ENCODE measurements at places on chromosomes 5 and 9.

- DNase-seq = no peak
Measured at GRCh38 chr5:120326651-120327050, 137.4 kb upstream of the PRR16 start.

DNA sequence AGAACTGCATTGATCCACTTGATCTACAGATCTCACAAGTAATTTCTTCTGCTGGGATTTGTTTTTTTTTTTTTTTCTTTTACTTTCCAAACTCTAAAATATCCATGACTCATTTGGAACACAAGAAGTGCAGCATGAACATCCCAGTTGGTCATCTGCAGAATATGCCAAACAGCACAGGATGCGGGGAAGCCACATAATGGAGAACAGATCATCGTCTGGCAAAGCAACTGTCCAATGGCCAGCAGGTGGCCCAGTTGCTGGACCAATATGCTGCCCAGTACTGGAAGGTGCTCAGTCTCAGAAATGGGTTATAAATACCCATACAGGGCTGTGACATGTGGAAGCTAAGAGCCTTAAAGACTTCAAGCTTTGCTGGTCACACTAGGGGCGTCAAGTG, 221.3 kb upstream of the TAS2R1 start:
- no peak for DNase-seq

- no peak for DNase-seq
Measured at GRCh38 chr5:168649306-168649705, 70.1 kb upstream of the PANK3 start.

- DNase-seq = peak; percentile 66
Measured at GRCh38 chr5:57696825-57697570, 214.4 kb upstream of the ACTBL2 start.

DNA sequence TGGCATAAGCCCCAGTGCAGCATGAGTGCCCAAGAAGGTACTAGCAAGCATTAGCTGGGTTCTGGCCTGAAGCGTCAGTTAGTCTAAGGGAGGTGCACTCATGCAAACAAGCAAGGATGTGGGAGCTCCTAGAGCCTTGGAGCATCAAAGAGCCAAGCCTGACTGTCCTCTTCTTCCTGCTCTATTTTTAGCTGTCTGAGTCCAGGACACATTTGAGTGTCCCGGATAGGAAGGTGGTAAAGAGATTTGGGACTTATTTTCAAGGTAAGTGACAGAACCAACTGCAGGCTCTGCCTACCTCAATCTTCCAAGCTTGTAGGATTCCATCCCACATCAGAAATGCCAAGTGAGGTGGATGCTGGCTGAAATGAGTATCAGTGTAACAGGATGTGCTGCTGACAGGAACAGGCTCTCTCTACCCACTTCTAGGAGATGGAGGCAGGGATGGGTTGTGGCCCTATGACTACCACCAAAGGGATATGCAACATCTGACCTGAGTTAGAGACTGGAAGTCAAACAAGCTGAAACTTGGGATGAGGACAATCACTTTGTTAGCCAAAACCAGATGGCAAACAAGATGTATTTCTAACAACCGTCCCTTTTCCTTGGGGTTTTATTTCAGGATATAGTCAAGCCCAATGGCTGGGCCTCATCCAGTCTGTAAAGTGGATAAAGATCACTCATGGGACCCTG, 15.1 kb downstream of the MACROH2A1 start:
- DNase-seq = no peak

GRCh38 chr5:7395432-7395946, 449 bp upstream of the ADCY2 start:
- no peak for DNase-seq

- DNase-seq = no peak
Measured at GRCh38 chr9:116900007-116900367, 212.9 kb downstream of the TRIM32 start.

DNA sequence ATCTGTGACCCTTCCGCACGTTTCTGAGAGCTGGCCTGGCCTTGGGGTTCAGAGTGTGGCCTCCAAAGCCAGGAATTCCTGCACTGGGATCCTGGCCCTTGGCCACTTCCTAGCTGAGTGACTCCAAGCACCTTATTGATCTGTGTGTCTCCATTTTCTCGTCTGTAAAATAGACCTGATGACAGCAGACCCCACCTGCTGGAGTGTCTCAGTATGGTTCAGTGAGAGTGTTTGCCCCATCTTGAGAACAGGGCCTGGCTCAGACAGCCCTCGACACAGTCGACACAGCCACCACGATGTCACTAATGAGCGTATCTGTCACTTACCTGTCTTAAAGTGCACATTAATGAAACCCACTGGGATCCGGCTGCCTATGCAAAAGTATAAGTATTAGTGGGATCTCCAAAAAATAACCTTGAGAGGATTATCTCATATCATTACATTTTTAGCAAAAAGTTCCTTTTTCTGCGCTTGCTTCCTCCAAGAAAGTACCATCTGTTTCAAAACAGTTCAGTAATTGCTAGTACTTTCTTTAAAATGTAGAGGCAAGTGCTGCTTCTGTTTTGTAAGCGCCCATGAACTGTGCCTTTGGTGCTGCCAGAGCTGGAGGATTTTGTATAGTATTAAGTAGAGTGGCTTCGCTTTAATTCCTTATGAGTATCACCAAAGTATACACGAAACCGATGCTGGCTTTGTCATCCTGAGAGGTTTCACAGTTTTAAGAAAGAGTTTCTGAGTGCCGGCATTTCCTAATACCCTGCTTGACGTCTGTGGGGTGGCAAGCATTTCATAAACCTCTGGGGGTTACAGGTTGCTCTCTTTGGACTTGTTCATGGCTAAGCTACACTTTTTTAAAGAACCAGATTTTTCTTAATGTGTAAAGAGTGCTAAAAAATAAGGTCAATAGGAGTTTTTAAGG, 31.7 kb downstream of the UBE2QL1 start:
- no peak for DNase-seq

DNA sequence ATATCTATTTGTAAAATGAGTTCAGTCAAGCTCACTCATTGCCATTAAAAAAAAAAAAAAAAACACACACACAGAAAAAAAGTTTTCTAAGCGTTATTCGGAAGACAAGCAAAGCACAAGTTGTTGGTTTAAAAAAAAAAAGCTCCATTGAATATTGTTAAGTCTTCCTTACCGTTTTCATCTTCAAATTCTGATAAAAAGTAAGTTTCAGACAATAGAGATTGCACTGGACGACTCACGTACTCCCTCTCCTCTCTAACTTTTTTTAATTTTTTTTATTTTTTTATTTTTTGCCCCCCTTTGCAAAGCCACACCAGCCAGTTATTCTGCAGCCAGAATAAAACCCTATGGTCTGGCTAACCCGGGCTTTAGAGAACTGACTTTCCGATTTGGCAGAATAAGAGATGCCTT, 544 bp downstream of the ADAMTS6 start:
- DNase-seq = peak; percentile 28

- no peak for DNase-seq
Measured at GRCh38 chr9:94868464-94868863, 142.0 kb downstream of the AOPEP start.

DNA sequence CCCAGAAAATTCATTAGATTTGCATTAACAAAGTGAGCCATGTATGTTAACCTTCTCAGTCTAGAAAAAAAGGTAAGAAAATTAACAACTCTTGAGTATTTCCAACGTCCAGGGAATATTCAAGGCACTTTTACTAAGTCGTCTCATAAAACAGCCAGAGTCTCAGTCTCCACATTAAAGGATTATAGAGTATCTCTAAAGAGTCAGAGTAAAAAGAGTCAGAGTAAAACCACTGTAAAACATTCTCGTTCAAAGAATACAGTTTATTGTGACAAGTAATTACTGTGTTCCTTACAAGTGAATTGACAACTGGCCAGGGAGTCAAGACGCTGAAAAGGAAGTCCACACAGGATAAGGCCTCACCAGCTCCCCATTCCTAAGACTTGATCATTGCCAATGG, 97.2 kb upstream of the ISL1 start:
- no peak for DNase-seq

- no peak for DNase-seq
Measured at GRCh38 chr5:135318924-135319323, 80.1 kb downstream of the MACROH2A1 start.

DNA sequence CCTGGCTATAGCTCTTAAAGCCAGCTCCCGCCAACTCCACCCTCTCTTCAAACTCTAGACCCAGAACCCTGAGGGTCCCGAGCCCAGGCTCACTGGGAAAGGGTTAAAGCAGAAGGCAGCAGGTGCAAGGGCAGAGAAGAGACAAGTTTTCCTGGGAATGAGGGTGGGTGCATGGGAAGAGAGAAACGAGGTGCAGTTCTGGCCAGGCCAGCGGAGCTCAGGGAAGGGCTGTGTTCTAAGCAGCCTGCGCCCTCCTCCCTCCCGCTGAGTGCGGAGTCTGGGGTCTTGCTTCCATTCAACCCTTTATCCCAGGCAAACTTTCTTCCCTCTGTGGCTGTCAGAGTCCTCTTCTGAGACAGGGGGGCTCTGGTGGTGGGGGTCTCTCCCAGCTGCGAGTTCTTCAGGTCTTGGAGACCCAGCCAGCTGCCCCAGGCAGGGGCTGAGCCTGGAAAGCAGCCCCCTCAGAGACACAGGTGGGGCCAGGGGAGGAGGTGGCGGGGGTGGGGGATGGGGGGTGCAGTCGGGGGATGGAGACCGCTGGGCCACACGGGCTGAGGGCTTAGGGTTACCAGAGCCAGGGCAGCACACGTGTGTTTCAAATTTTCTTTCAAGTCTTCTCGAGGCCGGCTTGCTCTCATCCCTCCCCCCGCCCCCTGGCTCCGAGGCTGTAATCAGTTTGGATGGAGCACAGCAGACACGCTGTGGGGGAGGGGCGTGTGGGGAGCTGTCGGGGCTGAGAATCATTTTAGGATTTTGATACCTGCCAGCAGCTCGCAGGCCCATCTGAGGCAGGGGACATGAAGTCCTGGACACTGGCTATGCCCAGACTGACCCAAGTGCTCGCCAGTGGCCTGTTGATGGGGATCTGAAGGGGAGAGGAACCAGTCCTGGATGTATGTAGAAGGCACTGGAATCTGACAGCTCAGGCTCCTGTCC, 169.6 kb upstream of the SMIM23 start:
- DNase-seq = no peak

DNA sequence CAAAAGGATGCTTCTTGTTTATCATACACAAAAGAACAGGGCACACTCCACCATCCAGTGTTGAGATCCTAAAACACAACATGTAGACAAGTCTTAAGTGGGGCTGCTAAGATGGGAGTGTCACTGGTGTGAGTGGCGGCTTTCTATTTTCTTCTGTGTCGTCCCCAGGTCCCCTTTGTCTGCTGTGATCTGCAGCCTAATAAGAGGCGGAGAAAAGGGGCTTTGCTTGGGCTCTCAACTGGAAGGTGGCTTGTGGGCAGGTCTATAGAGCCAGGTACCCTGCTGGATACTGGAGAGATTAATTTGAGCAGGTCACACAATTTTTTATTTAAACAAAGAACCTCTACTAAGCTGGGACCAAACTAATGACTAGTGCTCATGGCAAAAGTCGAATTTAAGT, 126.1 kb upstream of the SAP30L start:
- DNase-seq = no peak

- DNase-seq = no peak
Measured at GRCh38 chr5:30900367-30900766, 293.1 kb upstream of the CDH6 start.

DNA sequence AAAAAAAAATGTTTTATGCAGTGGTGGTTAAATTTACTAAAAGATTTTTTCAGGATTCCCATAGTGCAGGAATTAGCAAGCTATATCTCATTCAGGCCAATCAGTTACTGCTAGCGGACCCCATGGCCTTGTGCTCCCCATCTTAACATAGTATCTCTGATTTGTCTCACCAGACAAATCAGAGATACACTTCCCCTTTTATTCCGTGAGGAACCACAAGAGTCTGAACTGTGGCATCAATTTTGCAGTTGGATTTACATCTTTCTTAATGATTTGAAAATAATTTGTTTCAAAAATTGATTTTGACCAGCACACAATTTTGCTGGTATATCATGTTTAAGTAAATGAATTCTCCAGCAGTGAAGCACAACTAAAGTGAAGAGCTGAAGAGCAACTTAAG, 17.9 kb downstream of the ITGA1 start:
- no peak for DNase-seq

- no peak for DNase-seq
Measured at GRCh38 chr9:92638621-92639101, 31.3 kb downstream of the IPPK start.

- peak; percentile 39 for DNase-seq
Measured at GRCh38 chr5:5430136-5430535, 7.7 kb downstream of the ICE1 start.

DNA sequence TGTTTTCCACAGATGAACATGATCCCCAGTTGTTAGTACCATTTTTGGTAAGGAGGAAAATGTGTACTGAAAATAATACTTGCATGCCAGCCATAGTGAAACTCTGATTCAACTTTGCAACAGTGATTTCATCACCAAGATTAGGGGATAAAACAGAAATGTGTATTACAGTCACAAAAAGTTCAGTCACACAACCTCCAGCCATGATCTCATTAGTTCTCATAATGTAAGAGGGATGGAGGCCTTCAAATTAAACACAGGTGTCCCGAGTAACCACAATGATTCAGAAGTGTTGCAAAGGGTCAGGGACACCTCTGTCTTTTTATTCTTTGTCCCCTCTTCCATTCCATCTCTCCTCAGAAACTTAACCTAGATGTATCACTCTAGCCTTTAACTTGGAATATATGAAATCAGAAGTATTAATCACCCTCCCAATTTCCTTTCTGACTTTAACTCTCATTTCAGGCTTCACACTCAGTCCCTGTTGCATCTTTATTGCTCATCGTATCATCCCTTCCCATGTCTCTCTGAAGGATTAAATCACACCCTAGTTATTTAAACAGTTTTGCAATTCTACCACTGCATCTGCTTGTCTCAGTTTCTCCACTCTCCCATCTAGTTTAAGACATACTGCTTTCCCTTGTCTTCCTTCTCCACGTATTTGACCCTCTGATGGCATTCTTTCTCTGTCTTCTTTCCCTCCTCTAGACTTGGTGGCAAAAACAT, 291.2 kb downstream of the ADAMTS6 start:
- DNase-seq = no peak

- no peak for DNase-seq
Measured at GRCh38 chr5:38758774-38759600, 86.8 kb upstream of the OSMR start.

DNA sequence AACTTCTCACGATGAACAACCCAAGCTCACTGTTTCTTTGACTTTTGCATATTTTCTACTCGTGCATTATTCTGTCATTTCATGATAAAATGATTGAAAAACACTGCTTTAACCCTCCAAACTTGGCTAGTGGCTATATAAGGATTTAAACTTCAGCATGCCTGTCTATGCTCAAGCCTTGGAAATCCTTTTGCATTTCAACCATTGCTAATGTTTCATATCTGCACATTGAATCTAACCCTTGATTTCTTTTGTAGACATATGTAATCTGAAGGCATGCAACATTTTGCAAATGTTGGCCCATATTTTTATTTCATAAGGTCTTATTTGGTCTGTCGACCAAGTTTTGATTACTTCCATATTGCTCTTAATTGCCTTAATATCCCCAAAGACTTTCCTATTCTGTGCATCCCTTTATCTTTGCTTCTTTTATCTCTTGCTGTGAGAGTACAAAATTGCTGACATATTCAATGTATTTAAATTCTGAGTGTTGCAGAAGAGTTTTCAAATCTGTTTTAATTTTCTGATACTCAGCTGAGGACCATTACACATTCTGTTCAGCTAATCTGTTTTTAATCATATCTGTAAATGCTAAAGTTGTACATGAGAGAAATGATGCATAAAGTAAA, 403.7 kb upstream of the ZNF608 start:
- DNase-seq = no peak

- no peak for DNase-seq
Measured at GRCh38 chr9:2419347-2419746, 202.2 kb upstream of the VLDLR start.

All from hematopoietic multipotent progenitor cell treated with erythropoietin and hydrocortisone succinate and interleukin-3 and kit ligand, for 6 days (in vitro differentiated cells).